Renal cortical epithelial cell (primary cell): ENCODE measurements at places on chromosomes 16 and 17. TPM values are rescaled to one million over a fixed set of nuclear protein-coding genes. Genes with fewer than 3 reads are reported as not detected.
A peak's percentile ranks its signal among the peaks of the same experiment; 100 is the strongest.

GRCh38 chr16:66227766-66228530 lies 138.5 kb upstream of the CDH5 start:
- DNase-seq = no peak

The OR1F1 gene
- not detected in 2 replicates for total RNA-seq

The TIGD7 gene
- 3.1 and 4.9 TPM in 2 replicates for total RNA-seq

DNA sequence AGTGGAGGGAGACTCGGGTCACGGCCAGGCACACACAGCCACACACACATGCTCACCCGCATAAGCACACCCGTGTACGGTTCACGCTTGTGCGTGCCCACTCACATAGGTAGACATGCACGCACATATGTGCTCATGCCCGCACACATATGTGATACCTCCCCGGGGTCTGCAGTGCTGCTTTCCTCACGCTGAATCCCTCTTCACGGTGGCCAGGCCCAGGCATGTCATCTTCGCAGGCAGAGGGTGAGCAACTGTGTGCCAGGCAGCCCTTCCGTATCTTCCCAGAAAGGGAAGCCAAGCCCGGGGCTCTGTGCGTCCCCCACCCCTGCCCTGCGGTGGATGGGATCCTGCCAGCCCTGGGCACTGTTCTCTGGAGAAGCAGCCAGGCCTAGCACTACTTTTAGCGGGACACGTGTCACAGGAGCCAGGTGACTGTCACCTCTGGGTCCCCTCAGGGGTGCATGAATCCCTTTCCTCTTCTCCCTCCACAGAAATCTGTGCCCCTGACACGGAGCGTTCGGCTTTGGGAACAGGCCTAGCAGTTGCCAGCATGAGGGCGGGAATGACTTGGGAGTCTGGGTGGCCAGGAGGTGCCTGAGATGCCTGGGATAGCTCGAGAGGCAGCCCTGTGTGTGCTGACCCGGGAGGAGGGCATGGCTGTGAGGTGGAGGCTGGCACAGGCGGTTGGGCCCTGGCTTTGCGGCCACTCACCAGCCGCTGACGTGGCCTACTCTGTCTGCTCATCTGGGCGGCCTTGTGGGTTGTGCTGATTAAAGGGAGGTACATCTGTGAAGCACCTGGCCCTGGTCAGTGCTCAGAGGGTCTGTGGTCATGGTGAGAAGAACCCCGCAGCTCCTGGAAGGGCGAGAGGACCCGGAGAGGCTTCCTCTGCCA lies 47.5 kb downstream of the BAIAP2 start:
- peak; percentile 58 for DNase-seq

DNA sequence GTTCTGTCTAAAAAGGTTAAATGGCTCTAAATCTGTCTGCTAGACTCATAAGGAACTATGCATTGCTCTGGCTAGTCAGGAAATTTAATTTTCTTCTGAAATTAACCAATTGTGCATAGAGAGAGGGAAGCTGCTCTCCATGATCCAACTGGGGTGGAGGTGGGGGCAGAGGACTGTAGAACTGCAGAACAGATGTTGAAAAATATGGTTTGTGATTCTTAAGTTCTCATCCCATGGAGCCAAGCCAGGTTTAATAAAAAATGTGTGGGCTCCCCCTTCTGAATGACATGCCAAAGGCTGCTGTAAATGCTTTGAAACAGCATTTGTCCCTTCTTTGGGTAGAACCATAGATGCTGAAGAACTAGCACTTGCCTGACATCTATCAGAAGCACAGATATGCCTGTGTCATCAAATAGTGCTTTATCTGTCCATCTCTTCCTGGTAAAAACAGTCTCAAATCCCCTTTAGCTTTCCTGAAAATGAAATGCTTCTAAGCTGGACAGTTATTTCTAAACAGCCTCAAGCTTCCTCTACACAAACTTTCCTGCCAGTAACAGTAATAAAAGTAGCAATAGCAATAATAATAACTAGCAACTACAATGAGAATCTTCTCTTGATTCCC lies 221.4 kb downstream of the CDH8 start:
- DNase-seq = no peak

The GAST gene
- total RNA-seq = not detected in 2 replicates

- no peak for DNase-seq
Measured at GRCh38 chr16:16045879-16046278, 96.5 kb downstream of the ABCC1 start.

The CHRNE gene
- 0.25 and 0.35 TPM in 2 replicates for total RNA-seq

The SCN4A gene
- not detected in 2 replicates for total RNA-seq

The KRTAP16-1 gene
- not detected in 2 replicates for total RNA-seq

- no peak for DNase-seq
Measured at GRCh38 chr17:3893720-3894116, 865 bp upstream of the CAMKK1 start.

DNA sequence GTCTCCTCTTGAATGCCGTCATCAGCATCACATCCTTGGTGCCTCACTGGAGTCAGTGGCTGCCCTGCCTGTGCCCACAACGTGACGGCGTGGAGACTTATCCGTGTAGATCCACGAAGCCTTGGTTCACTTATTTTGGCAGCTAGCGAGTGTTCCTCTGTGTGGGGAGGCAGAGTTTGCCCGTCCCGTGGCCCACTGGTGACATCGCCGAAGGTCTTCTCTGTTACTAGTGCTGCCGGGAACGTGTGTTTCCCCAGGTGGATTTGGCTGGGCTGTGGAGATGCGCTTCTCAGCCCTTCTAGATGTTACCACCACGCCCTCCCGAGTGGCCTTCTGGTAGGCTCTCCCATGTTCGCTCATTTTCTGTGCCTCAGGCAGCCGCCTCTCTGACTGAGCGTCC lies 169.6 kb downstream of the SEC14L1 start:
- no peak for DNase-seq
